Ascending aorta (tissue), 2 donors: ENCODE measurements at places on chromosomes 16 and 17.

GRCh38 chr16:64541621-64542020 lies 580.2 kb downstream of the CDH11 start:
- no peak for DNase-seq

- DNase-seq = peak; percentile 89
These were observed 32.1 kb upstream of the SMURF2 start for GRCh38 chr17:64694207-64694606.

DNA sequence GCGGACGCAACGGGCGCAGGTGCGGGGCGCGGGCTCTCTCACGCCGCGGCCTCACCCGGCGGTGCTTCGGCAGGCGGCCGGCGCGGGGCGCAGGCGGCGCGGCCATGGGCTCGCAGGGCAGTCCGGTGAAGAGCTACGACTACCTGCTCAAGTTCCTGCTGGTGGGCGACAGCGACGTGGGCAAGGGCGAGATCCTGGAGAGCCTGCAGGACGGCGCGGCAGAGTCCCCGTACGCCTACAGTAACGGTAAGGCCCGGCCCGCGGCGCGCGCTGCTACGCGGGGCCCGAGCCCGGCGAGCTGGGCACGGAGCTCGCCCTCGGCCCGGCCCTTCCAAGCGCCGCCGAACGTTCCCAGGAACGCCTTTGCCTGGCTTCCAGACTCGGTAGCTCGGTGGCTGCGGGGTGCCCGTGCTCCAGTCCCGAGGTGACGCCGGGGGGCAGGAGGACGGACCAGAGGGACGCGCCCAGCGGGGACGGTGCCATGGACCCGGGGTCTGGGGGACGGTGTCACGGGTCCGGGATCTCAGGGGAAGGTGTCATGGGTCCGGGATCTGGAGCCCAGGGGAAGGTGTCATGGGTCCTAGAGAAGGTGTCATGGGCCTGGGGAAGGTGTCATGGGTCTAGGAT lies 435 bp downstream of the RAB40C start:
- no peak for DNase-seq

- DNase-seq = no peak
These were observed 77.4 kb upstream of the CCL2 start for GRCh38 chr17:34177642-34178041.

DNA sequence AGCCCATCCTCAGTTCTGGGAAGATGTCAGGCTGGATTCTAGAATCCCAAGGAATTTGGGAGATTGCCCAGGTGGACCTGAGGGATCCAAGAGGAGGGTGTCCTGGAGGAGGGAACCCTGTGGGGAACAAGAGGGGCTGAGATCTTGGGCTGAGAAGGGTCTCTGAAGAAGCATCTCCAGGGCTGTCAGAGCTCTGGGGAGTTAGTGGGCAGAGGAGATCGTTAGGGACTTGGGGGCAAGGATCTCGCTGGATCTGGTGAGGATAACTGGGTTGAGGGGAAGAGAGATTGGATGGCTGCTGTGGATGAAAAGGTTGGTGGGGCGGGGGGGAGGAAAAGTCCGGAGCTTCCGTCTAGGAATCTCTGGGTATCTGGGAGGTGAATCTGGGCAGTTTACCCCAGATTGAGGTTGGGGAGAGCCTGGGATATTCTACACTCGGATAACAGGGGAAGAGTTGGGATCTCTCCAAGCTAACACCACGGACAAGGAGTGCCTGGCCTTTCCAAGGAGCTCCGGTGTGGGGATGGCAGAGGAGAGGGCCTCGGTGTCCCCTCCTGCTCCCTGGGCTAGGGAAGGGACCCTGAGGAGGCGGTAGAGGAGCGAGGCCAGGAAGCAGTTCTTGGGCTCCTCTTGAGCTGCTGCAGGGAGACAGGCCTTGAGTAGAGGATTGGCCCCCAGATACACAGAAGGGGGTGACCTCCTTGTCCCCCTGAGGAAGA lies 1.7 kb downstream of the FBXL19 start:
- no peak for DNase-seq

DNA sequence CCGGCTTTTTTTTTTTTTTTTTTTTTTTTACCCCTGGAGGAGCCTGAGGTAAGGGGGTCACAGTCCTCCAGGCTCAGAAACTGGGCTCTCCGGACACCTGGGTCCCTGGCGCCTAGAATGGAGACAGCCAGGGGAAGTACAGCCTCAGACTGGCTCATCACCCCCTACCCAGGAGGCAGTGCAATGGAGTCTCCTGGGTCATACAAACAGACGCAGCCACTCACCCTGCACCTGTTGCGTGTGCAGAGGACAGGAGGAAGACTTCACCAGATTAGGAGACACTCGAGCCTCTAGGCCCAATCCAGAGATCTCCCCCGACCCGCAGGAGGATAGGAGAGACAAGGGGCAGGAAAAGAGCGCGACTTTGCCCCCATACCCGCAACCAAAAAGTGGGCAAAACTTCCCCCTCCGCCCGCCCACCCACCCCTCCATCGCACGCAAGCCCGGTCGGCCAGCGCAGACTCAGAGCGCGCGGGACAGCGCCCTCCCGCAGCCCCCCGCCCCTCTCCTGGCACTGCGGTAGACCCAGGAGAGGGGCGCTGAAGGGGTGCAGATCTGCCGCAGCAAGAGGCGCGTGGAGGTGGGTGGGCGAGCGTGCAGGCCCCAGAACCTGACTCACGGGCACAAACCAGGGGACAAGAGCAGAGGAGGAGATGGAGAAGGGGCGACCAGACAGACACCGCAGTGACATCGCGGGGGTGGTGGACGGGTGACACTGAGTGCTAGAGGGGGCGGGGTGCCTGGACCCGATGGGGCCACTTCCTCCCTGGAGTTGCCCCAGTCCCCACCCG lies 900 bp downstream of the HAP1 start:
- DNase-seq = no peak

GRCh38 chr16:78218279-78218678 lies 118.8 kb downstream of the WWOX start:
- no peak for DNase-seq

DNA sequence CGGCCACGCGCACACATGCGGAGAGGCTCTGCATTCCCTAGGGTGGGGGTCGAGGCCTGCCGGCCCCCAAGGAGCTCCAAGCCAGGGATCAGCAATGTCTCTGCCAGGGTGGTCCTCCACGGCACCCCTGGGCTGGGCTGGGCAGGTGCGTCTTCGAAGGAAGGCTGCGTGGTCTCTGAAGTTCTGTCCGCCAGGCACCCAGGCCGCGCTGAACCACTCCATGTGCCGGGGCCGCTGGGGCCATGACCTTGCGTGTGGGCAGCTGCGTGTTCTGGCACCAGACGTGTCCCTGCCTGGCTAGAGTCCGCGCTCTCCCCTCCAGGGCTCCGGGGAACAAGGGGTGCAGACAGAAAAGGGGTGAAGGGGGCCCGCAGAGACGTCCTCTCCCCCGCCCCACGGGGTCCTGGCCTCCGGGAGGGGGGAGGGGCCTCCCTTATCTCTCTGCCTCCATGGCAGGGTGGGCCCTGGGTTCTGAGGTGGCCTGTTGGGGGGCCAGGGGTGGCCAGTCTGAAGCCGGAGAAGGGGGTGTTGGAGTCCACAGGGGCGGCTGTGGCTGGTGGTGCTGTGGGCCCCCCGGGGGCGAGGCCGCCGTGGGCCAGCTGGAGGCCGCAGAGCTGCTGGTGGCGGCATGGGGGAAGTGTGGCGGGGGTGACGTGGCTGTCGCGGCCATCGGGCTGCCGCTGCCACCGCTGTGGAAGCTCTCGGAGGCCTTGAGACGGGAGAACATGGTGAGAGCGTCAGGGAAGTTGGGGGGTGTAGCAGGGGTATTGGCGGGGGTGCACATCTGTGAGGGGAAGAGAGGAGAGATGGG lies 5.3 kb downstream of the UBALD1 start:
- DNase-seq = no peak

DNA sequence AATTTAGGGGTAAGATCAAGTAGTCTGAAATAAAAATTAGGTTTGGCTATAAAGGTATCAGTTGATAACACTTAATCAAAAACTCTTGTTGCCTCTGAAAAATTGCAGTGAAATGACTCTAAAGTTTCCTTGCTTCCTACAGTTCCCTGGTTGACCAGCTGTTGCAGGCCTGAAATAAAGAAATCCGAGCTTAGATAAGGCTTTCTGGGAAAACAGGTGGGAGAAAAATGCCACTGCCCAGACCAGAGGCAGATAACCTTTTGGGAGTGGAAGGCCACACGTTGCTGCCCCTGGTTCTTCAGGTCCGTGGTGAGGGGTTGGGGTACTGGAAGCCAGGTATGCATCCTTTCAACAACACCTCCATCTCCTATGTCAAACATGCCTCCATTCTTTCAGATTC lies 111.3 kb downstream of the HS3ST3A1 start:
- no peak for DNase-seq

GRCh38 chr16:76389126-76389525 lies 111.9 kb downstream of the CNTNAP4 start:
- no peak for DNase-seq

DNA sequence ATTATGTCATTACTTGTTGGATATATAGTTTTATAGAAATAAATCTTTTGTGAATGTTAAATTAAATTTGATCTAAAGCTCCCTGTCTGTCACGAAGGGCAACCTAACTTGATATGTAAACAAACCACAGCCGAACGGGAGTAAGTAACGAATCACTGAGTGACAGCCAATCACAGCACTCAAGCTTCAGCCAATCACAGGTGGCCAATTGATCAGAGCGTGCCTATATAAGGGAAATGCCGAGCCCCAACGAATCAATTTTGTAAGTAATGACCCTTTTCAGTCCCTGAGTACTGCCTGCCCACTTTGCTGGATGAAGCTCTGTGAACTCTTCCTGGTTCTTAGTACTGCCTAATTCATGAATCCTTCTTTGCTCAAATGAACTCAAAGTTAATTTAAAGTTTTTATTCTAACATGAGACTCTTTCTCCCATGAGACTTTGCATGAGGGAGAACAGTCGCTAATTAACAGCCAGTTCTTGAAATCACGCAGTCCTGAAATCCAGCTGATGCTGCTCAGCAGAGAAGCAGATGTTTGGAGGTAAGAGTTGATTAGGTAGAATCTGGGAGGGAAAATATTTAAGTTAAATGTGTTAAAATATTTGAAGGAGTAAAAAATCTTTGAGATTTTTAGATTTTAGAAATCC lies 302.2 kb downstream of the CNTNAP4 start:
- DNase-seq = no peak

DNA sequence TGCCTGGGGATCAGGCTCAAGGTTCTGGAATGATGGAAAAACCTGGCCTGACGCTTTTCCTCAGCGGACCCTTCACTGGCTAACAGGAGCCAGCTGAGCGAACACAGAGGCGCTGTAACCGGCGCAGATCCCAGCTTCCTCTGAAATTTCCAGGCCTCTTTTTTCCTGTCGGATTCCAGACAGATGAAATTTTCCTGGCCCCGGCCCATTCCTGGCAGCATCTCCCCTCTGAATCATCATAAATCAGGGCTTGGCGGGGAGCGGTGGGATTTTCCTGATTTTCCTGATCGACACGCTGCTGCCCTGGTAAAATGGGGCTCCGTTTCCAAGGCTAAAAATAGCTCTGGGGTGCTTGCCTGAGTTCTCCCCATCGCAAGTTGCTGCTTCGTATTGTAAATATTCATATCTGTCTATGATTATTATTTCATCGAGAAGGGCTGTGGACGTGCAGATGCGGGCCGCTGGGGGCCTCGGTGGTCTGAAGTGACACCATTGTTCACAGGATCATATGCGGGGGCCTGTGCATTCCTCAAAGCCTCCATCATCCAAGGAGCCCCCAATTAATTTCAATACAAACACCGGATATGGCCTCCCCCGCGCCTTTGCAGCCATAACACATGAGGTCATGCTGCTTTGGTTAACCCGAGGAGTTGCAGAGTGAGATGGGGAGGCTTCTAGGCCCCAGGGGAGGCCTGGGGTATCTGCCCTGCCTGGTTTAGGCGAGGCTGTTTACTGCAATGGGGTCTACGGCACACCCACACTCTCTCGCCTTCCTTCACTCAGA lies 45.8 kb upstream of the ETV4 start:
- peak; percentile 11 for DNase-seq

- DNase-seq = no peak
These were observed 47.7 kb downstream of the BEAN1 start for GRCh38 chr16:66474750-66475199.

DNA sequence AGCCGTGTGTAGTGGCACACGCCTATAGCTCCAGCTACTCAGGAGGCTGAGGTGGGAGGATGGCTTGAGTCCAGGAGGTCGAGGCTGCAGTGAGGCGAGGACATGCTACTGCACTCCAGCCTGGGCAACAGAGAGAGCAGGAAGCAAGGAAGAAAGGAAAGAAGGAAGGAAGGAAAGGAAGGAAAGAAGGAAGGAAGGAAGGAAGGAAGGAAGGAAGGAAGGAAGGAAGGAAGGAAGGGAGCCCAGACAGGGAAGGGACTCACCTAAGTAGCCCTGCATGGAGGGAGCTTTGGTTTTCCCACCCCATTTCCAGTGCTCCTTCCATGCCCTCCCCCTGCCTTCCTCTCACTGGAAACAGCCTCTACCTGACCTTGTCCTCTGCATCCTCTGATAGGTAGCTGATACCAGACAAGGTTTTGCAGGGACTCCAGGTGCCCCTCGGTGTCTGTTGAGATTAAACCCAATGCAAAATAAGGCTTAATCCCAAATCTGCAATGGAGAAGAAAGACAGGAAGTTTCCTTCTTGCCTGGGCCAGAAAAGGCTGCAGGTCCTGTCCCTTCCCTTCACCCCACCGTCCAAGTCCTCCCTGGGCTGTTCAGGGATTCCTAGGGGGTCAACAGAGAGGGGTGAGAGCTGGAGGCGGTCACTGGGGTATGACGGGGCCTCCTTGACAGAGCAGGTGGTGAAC lies 21.5 kb upstream of the CA4 start:
- DNase-seq = no peak

GRCh38 chr17:66667090-66667489 lies 167.8 kb upstream of the CACNG5 start:
- no peak for DNase-seq

GRCh38 chr17:58303971-58304749 lies 23.4 kb upstream of the MPO start:
- DNase-seq = no peak

DNA sequence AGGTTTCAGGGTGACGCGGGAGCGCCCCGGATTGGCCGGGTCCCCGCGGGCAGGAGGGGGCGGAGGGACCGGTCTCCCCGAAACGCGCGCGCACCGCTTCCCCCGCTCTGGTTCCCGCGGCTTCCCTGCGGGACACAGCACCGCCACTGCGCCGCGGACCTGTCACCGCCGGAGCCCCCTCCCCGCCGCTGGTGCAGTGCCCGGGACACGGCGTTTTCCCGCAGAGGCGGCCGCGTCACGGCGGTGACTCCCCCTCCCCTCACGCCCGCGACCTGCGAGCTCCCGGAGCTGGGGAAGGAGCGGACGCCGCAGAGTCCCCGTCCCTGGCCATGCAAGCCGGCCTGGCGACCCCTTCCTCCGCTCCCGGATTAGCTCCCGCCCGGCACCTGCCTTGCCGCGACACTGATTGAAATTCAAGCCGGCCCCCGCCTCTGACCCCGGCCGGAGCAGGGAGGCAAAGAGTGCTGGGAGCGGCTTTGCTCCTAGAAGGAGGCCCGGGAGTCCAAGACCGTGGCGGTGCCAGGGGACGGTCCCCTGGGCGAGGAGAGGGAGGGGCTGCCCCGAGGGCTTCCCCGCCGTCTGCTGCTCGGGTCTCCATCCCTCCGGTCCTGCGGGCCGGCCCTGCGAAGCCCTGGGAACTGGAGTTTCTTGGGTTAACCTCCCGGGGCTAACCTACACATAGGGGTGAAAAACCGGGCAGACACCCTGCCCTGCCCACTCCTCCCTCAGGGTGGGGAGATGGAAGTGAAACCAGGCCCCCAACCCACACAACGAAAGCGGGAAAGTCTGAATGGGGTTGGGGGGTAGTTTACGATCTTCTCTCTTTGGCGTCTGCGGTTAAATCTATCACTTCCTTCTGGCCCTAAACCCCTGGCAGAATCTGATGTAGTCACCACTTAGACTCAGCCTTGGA lies 1.0 kb downstream of the RHBDL3 start:
- DNase-seq = no peak
